SIG-M5 (cell line): ENCODE measurements at places on chromosomes 7 and 10.
A peak's percentile ranks its signal among the peaks of the same experiment; 100 is the strongest.

- peak; percentile 69 for DNase-seq
Measured at GRCh38 chr10:110872145-110872983, 636 bp downstream of the PDCD4 start.

GRCh38 chr7:85464042-85464651, 277.3 kb upstream of the SEMA3D start:
- no peak for DNase-seq

- no peak for DNase-seq
Measured at GRCh38 chr7:11726001-11726793, 105.8 kb downstream of the THSD7A start.

GRCh38 chr7:106775552-106775936, 89.5 kb upstream of the PIK3CG start:
- DNase-seq = no peak

DNA sequence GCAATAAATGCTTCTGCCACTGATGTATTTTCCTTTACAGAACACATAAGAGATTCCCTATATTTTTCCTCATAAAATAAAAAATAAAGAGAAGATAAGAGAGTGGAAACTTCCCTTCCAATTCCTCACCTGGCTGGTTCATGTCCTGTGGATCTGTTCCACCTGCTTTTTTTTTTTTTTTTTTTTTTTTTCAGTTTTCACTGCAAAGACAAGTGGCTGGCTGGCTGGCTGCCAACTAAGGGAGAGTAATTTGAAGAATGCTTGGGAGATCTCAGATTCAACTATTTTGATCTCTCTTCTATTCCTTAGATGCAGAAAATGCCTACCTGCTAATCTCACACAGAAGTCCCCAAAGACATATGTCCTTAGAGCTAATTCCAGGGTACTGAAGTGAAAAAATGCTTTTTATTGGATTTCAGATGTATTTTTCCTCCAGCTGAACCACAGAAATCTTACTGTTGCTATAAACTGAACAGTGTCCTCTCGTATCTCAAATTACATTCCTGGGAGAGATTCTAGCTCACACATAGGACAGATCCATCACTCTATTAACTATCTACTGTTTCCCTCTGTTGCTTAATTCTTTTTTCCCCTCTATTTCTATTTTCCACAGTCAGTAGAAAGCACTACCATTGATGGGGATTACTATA, 120.8 kb downstream of the NRCAM start:
- no peak for DNase-seq

- no peak for DNase-seq
Measured at GRCh38 chr10:75350791-75351190, 50.8 kb downstream of the ZNF503 start.

GRCh38 chr10:2079603-2080078, 342.3 kb upstream of the ADARB2 start:
- DNase-seq = no peak

DNA sequence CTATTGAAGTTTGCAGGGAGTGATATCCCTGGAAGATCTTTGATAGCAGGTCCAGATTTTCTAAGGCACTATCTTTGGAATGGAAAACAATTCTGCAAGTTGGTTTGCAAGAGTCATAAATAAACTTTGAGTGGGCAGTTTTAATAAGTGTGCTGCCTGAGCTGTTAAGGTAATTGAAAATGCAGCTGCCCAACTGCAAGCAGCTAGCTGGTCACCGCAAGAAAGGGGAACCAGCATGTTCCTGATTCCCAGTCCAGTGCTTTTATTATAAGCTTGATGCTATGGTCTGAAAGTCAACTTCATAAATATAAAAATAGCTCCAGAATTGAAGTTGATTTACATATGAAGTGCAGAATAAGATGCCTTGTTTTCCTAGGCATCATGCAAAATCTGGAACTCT, 308.4 kb downstream of the ZNF248 start:
- no peak for DNase-seq

- no peak for DNase-seq
Measured at GRCh38 chr10:103758294-103758681, 97.1 kb downstream of the SH3PXD2A start.

- DNase-seq = no peak
Measured at GRCh38 chr7:80604436-80604835, 34.0 kb upstream of the CD36 start.

DNA sequence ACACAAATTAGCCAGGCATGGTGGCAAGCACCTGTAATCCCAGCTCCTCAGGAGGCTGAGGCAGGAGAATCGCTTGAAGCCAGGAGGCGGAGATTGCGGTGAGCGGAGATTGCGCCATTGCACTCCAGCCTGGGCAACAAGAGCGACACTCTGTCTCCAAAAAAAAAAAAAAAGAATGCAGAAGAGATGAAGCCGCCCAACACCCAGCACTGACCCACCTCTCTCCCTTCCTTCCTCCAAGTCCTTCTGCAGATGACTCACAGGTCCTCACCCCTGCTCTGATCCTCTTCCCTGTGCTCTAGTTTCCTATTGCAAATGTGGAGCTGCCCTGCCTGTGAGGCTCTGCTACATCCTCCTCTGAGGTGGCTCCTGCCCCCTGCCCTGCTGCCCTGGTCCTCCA, 22.0 kb upstream of the OPALIN start:
- DNase-seq = peak; percentile 70

- no peak for DNase-seq
Measured at GRCh38 chr10:4765428-4765827, 60.6 kb upstream of the AKR1E2 start.

- no peak for DNase-seq
Measured at GRCh38 chr10:32072025-32072800, 16.0 kb upstream of the KIF5B start.

- no peak for DNase-seq
Measured at GRCh38 chr7:37337522-37337921, 111.1 kb downstream of the ELMO1 start.

DNA sequence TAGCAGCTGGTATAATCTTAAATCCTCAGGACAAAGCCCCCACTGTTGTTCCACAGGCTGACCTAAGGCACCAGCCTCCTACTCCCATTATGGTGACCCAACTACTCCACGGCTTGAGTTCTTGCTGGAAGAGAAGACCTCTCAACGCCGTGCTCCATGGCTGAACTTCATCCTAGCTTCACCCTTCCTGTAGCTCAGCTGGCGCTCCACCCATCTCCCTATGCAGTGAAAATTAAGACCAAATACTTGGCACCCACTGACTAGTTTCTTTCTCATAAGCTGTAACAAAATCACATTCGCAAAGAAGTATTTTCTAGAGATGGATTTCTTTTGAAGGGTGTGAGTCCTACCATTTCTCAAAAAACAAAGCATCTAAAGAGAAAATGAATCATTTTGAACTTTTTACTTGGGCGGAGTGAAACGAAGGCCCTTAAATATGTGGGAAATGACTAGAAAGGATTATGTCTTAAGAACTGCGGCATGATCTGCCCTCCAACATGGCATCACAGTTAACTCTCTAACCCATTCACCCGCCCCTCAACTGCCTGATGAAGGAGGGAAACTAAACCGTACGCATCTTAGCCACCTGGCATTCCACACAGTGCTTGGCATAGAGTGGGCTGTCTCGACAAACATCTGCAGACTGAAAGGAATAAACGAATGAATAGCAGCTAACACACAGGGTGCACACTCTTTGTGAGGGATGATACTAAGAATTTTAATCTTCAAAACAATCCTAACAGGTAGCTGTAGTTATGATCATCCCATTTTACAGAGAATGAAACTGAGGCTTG, 32.7 kb downstream of the GFRA1 start:
- DNase-seq = no peak
